ENCODE measurements at places on chromosomes 16 and 17.

DNA sequence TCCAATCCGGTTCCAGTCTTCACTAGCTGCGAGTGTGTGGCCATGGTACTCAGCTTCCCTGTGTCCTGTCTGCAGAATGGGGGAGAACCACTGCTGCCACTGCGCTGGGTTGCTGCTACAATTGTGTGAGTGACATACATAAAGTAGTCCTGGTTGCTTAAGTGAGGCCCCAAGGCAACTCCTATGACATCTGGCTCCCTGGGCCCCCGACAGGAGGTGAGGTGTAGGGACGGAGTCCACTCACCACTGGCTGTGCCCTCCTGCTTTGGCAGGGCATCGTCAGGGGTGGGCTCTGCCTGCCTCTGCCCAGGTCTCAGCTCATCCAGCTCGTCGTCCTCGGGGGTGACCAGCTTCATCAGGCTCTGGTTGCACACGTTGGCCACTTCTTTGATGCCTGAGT, 20.4 kb downstream of the VAC14 start:
- no peak for DNase-seq

DNA sequence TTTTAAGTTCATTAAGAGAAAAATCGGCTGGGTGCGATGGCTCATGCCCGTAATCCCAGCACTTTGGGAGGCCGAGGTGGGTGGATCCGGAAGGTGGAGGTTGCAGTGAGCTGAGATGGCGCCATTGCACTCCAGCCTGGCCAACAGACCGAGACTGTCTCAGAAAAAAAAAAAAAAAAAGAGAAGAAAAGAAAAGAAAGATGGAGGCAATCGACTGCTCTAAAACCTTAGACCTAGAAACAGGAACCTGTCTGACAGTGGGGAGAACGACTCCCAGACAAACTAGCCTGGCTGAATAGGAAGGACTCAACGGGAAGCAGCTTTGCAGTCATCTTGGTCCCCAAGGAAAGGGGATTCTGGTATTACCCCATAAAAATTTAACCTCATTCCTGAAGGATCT, 13.7 kb downstream of the MRC2 start:
- no peak for DNase-seq

- DNase-seq: no peak
Observed at GRCh38 chr16:24018485-24018884, 182.7 kb downstream of the PRKCB start.

- no peak for DNase-seq
Observed at GRCh38 chr17:19440421-19440820, 29.4 kb downstream of the RNF112 start.
